GM12864 (cell line): ENCODE measurements at places on chromosomes 4 and X.

DNA sequence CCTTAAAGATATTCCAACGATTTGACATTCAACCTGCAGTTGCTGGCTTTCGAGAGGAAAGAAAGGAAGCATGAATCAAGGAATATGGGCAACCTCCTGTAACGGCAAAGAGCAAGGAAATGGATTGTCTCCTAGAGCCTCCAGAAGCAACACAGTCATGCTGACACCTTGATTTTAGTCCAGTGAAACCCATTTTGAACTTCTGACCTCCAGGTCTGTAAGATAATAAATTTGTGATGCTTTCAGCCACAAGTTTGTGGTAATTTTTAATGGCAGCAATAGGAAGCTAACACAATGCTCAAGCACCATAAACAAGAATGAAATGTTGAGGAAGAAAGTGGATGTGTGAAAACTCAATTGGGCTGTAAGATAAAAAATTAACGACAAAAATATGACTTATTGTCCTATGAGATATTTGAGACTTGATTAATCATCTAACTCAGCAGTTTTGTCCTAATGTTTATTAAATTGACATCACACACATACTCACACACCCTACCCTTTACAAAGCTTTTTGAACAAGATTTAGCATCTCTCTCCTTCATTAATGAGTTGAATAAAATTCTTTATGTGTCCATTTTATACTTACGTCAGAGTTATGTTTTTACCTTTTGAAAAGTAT is 857.2 kb upstream of the INTU start:
- DNase-seq, result no peak

GRCh38 chrX:154396973-154397887 is 947 bp upstream of the RPL10 start:
- no peak for DNase-seq

DNA sequence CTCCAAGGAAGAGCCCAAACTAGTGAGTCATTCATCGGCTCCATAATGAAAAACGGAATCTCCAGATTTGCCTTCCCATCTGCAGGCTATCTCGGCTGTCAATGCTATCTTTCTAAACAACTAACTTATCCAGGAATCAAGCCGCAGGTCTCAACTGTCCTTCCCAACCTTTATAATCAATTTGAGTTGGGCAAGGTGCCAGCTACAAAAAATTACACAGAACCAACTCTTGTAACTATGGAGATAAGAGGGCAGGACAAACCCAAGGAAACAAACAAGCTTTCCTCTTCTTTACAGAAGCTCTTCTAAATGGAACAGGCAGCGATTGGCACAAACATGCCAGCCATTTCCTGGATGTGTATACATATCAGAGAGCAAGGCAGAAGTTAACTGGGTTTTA is 61.2 kb upstream of the RAI2 start:
- no peak for DNase-seq

GRCh38 chr4:126470862-126471261 is 1156.1 kb downstream of the FAT4 start:
- no peak for DNase-seq

GRCh38 chr4:69485130-69485529 is 10.6 kb downstream of the UGT2B4 start:
- no peak for DNase-seq
